ENCODE measurements at places on chromosomes 16 and 17.

- DNase-seq, result no peak
These were observed 34.9 kb downstream of the AATF start for GRCh38 chr17:36983618-36984017.

DNA sequence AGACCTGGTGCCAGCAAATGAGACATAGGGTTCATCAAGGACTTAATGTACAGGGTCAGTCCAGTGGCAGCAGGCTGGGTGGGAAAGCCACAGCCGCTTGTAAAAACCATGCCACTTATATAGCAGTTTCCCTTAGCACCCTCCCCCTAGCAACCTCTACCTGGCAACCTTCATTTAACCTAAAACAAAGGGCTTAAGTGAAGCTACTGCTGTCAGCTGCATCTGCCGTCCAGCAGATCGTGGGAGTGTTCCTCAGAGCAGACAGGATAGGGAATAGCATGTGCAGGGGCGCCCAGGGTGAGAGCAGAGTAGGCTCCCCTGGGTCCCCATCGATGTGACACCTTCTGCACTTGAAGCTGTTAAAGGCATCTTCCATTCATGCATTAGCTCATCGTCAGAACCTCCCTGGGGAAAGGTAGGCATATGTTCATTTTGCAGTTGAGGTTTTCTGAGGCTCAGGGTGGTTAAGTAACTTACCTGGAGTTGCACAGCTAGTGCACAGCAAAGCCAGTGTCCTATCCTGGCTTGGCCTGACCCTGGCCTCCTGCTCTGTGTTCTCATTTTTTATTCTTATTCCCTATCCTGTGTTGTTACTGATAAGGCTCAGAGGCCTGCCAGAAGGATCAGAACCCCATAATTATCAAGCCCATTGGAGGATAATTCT is 112.5 kb downstream of the SOCS1 start:
- DNase-seq, result no peak

DNA sequence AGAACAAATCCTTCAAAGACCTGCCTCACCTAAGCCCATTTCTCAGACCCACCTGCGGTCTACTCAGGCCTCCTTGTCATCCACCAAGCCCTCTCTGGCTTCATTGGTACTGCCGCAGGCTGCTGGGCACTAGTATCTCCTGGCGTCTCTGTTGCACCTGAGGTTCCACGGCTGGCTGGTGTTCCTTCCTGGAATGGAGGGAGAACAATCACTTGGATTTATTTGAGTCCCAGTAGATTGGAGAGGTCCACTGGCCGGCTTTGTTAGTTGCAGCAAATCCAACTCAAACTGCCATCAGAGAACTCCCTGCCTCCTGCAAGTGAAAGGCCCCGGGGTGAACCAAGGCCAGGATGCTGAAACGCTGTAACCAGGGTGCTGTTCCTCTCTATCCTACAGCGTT is 15.3 kb downstream of the MIS12 start:
- DNase-seq, result no peak

GRCh38 chr17:80456465-80457235 is 19.8 kb downstream of the NPTX1 start:
- DNase-seq, result no peak

DNA sequence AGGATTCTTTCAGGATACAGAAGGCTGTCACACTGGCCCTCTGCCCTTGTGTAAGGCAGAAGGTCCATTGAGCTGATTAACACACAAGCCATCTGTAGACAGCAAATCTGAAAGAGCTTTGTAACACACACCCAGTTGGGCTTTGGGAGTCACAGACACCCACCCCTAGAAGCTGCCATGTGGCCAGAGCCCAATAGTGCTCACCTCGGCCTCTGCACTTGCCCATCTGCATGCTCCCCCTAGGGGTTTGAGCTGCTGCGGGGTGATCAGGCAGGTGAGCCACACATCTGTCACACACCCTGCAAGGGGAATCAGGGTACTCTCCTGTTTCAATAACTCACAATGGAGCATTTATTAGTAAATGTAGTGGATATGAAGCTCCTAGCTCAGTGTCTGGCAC is 138.3 kb downstream of the CHD9NB start:
- no peak for DNase-seq

DNA sequence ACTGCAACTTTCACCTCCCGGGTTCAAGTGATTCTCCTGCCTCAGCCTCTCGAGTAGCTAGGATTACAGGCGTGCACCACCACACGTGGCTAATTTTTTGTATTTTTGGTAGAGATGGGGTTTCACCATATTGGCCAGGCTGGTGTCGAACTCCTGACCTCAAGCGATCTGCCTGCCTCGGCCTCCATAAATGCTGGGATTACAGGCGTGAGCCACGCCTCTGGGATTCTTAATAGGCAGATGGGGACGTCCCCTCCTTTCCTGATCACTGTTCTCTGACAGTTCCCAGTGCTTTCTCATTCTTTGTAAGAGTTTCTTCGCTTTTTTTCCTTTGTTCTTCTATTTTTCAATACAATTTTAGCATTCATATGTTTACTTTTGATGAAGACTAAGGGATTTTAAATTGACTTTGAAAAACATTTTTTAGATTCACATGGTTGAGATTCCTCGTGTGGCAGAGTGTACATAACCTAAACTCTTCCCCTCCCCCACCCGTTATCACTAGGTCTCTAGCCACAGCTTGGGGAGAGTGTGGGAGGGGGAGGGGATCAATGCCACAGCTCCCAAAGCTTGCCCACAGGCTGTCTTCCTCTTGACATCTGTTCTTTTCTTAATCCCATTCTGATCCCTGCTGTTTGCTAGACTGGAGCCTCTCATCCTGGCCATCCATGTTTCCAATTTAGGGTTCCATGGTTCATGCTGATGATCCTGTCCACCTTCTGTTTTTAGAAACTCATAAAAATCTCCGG is 11.0 kb downstream of the ADORA2B start:
- no peak for DNase-seq

- no peak for DNase-seq
These were observed 45.4 kb upstream of the GINS3 start for GRCh38 chr16:58346831-58347371.

DNA sequence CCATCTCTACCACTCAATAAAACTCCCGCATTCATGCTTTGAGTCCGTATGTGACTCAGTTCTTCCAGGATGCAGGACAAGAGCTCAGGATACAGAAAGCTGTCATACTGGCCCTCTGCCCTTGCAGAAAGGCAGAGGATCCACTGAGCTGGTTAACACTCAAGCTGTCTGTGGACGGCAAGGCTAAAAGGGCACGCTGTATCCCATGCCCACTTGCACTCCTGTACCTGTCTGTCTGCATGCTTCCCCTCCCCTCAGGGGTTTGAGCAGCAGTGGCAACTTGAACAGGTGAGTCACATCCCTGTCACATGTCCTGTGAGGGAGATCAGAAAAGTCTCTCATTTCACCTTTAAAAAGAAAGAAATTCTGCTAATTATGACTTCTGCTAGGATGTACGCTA is 293.8 kb downstream of the HS3ST3B1 start:
- DNase-seq, result no peak

DNA sequence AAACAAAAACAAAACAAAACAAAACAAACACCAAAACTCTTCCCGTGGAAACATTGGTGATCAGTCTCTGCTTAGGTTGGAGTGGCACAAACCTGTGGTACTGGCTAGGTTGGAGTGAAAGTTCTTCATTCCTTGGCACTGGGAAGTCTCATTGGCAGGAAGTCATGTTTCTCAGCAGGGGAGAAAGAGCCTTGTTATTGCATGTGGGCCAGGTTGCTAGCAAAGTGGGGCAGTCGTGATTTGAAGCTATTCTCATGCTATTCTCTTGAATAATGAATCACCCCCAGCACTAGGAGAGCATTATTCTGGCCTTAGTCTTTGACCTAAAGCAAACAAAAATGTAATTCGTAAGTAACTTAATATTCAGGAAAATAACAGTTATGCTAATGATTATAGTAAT is 24.3 kb upstream of the B4GALNT2 start:
- no peak for DNase-seq

DNA sequence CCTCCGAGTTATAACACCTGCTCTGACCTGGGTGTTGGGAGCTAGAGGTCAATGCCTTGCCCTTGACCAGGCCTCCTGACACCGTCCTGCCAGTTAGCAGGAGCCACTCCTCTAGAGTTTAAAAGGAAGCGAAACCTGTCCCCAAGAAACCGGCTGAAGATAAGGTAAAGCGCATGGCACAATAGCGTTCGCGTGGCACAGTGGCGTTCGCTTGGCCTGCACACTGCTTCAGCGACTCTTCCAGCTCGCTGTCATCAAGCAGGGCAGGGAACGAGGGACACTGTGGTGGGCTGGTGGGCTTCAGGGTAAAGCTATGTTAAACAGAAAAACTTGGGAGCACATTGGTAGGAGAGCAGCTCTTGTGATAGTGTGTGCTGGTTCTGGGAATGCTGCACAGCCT is 28.2 kb upstream of the ETV4 start:
- DNase-seq, result no peak

Measured in inflammatory macrophage (primary cell).